ENCODE measurements at places on chromosomes 3 and 15. TPM values are rescaled to one million over a fixed set of nuclear protein-coding genes. Genes with fewer than 3 reads are reported as not detected.

Gene ALPK3
- total RNA-seq, result 0.50 TPM

Gene ADAMTS17
- total RNA-seq, result 0.17 TPM

Gene ATP13A5
- not detected for total RNA-seq

Gene SLC12A1
- not detected for total RNA-seq

Gene DNAJC13
- total RNA-seq, result 65.7 TPM

Gene DUOXA2
- not detected for total RNA-seq

Gene PLSCR2
- not detected for total RNA-seq

Gene SLC28A1
- not detected for total RNA-seq

Gene OR4F15
- total RNA-seq, result not detected

Gene LOXL1
- 91.4 TPM for total RNA-seq

Gene GNAT1
- not detected for total RNA-seq

Gene GOLGA8Q
- total RNA-seq, result 0.33 TPM

Gene KBTBD12
- not detected for total RNA-seq

Gene TRIM42
- not detected for total RNA-seq

Gene TGM4
- not detected for total RNA-seq

Gene BCL6
- 32.6 TPM for total RNA-seq

Gene LRRC28
- 20.1 TPM for total RNA-seq

Gene DHFR2
- total RNA-seq, result 6.9 TPM

Gene FILIP1L
- 71.4 TPM for total RNA-seq

Gene ZNF860
- total RNA-seq, result under 0.01 TPM

Gene AHSG
- not detected for total RNA-seq

Gene TF
- 0.33 TPM for total RNA-seq

Gene LMAN1L
- not detected for total RNA-seq

Gene UPK1B
- not detected for total RNA-seq

Gene SH2D7
- total RNA-seq, result not detected

Gene UACA
- 107 TPM for total RNA-seq

Gene MYO5A
- total RNA-seq, result 24.4 TPM

Gene A4GNT
- not detected for total RNA-seq

Gene RAB8B
- total RNA-seq, result 111 TPM

Gene C2CD4B
- total RNA-seq, result not detected

Gene SNURF
- 61.1 TPM for total RNA-seq

Gene MOBP
- total RNA-seq, result not detected

Gene KBTBD8
- total RNA-seq, result 2.3 TPM

Gene STARD9
- 8.3 TPM for total RNA-seq

Gene GALNT15
- total RNA-seq, result 37.7 TPM

Gene FHIT
- 2.1 TPM for total RNA-seq

Gene GP5
- total RNA-seq, result 0.17 TPM

Gene AGBL1
- total RNA-seq, result not detected

Gene APH1B
- total RNA-seq, result 15.4 TPM

Gene CCR8
- not detected for total RNA-seq

Gene UCN2
- 0.66 TPM for total RNA-seq

Gene ACKR2
- total RNA-seq, result under 0.01 TPM

Gene TUSC7
- not detected for total RNA-seq

Gene CYP1A1
- total RNA-seq, result under 0.01 TPM

Gene PLD1
- 8.2 TPM for total RNA-seq

Gene SPPL2A
- 97.6 TPM for total RNA-seq

Gene FBXO40
- total RNA-seq, result not detected

Gene TRIM71
- total RNA-seq, result under 0.01 TPM

Gene PSTPIP1
- 0.77 TPM for total RNA-seq

Gene SCN11A
- total RNA-seq, result under 0.01 TPM

Gene CHL1
- total RNA-seq, result 2.1 TPM

Gene GHSR
- not detected for total RNA-seq

Gene SPATA12
- not detected for total RNA-seq

Gene IL17RB
- total RNA-seq, result 0.33 TPM

Gene AP2M1
- total RNA-seq, result 362 TPM
